ENCODE measurements at places on chromosomes 2 and 18. TPM values are rescaled to one million over a fixed set of nuclear protein-coding genes. Genes with fewer than 3 reads are reported as not detected.

Gene UGT1A5
- not detected for total RNA-seq

Gene SDC1
- 0.10 TPM for total RNA-seq

Gene FAM228A
- total RNA-seq = not detected

Gene RETREG2
- 106 TPM for total RNA-seq

Gene DCDC2C
- total RNA-seq = not detected

Gene GPR45
- not detected for total RNA-seq

Gene CREG2
- total RNA-seq = 1.1 TPM

Gene REG1B
- not detected for total RNA-seq

Gene LRRTM4
- total RNA-seq = not detected

Gene TXNDC2
- total RNA-seq = not detected

Gene MYO3B
- not detected for total RNA-seq

Gene KLHL14
- total RNA-seq = not detected

Gene CROCC2
- not detected for total RNA-seq

Gene POTEJ
- total RNA-seq = not detected

Gene TBR1
- total RNA-seq = not detected

Gene CDK5R2
- total RNA-seq = not detected

Gene HOXD10
- not detected for total RNA-seq

Gene ST8SIA5
- total RNA-seq = not detected

Gene MIB1
- 39.4 TPM for total RNA-seq

Gene LYPD1
- total RNA-seq = not detected

Gene KCNG2
- total RNA-seq = not detected

Gene ZNF532
- total RNA-seq = 1.4 TPM

Gene AFF3
- total RNA-seq = 12.9 TPM

Gene DAW1
- total RNA-seq = not detected

Gene BCL2
- total RNA-seq = 156 TPM

Gene PIEZO2
- not detected for total RNA-seq

Gene AQP12A
- not detected for total RNA-seq

Gene ROCK1
- 63.4 TPM for total RNA-seq
